ENCODE measurements at places on chromosomes 3 and 15.

DNA sequence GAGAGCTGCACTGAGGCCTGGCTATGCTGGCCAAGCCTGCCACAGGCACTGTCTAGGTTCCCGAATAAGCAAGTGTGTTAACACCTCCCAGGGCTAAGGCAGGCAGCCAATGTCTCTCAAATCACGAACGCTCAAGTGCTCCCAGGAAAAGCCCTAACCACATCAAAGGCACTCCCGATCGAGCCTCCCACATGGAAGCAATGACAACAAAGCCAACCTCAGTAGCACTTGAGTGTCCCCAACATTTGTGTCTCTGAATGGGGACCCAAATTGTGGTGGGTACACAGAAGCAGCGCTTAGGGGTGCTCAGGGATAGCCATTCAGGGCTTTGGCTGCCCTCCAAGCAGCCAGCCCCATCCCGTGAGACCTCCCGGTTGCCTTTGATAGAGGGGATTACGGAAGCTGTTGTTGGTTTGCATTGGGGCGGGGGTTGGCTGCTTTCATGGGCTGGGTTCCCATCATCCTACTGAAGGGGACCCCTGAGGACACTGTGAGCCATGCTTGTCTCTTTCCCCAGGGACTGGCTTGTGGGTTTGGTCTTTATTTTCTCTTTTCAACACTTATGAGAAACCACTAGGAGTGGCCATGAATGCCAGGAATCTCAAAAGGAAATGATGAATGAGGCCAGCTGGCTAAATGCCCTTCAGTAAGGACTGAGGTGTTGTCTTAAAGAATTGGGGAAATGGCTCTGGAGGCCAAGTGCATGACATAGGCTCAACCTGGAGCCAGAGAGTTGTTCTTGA lies 234.1 kb upstream of the FEZF2 start:
- DNase-seq, result no peak

DNA sequence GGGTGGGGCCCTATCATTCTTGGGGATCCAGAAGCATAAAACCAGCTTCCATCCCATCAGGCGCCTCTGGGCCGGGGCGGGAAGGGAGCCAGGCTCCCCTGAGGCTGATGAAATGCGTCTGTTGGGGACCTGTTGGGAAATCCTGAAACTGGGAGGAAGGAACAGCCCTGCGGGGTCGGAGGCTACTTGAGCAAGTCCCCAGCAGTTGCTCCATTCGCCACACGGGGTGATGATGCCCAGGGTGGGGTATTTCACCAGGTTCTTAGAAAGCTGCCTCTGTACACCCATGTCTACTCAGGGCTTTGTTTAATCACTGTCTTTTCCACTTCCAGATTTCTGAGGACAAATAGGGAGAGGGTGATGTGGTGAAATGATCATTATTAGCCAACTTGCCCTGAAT lies 25.4 kb upstream of the TSEN2 start:
- no peak for DNase-seq

- no peak for DNase-seq
Observed at GRCh38 chr3:69474186-69474585, 88.3 kb upstream of the FRMD4B start.

DNA sequence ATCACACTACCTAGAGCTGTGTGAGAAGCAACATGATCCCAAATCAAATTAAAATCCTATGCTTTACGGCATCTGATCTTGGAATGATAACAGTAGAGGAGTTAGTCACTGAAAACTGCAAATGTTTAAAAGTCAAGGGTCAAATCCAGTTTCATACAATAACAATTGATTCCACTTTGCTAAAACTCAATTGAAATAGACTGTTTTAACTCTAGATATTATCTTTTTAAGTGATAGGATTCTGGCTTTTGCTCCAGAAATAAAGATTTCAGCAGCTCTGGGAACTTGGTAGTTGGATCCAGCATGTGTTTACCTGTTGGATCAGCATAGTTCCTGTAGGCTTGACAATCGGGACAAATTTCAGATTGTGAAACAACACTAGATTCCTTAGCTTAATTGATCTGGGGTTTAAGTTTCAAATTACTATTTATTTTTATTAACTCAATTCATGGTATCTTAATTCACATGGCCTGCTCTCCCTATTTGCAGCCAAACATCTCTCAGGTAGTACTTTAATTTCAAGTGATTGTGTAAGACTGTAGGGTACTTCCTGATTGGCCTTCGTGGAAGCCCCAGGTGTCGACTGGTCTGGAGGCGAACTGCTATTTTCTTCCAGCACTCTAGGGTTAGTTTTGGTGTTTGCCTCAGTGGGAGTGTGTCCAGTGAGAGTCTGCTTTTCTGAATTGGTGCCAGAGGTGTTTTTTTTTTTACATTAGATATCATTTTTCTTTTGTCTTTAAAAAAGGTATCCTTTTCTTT lies 16.6 kb downstream of the NFKBIZ start:
- DNase-seq, result no peak

- no peak for DNase-seq
Observed at GRCh38 chr3:193783166-193783896, 190.3 kb downstream of the OPA1 start.

DNA sequence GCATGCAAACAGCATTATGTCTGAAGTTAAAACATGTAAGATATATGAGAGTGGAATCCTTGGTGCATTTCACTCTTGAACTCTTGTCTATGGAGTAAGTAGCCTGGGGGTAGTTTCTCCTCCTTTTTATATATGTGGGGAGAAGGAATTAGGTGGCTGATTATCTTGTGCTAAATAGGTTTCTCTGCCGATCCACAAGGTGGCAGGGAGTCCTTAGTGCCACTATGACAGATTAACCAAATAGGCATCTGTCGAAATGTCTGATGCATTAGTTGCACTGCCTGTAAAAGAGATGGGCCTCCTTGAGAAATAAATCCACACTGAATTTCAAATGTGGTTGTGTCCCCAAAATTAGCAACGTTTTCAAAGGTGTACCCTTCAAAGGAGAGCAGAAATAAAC lies 170.1 kb downstream of the CNTN4 start:
- DNase-seq, result no peak

- peak; percentile 31 for DNase-seq
Observed at GRCh38 chr3:50189274-50189673, 2.1 kb upstream of the GNAT1 start.

DNA sequence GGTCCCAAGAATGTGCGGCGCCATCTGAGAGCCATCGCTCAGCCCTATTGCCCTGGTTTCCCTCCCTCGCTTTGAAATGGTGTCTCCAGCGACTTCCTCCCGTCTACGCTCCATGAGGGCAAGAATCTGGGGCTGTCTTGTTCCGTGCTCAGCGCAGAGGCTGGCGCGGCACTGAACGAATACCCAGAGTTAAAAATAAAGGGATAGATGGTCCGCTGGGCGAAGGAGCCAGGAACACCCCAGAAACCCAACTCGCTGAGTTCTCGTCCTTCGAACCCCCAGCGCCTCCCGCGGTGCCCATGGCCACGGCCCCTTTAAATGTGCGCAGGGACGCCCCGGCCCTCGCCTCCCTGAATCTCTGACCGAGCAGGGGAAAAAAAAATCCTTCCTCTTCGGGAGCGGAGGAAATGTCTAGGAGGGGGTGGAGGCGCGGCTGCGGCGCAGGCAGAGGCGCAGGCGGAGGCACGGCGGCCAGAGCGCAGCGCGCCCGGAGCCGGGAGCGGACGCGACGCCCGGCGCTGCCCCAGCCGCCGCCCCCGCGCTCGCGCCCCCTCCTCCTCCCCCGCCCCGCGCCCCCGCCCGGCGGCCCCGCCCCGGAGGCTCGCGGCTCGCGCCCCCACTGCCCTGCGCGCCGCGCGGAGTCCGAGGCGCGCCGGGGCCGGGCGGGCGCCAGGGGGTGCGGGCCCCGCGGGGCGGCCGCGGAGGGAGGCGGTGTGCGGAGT lies 8.5 kb upstream of the FGD5 start:
- DNase-seq, result no peak

DNA sequence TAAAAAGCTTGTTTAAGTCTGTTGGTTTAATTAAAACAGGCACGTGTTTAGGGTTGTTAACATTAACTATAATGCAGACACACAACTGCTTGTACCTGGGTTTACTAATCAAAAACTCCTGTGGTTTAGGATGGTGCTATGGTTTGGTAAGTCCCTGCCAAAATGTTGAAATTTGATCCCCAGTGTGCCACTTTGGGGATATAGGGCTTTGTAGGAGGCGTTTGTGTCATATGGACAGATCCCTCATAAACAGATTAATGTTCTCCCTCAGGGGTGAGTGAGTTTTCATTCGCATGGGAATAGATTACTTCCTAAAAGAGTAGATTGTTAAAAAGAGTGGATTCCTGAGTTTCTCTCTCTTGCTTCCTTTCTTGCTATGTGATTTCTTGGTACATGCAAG lies 18.7 kb upstream of the GK5 start:
- DNase-seq, result no peak

DNA sequence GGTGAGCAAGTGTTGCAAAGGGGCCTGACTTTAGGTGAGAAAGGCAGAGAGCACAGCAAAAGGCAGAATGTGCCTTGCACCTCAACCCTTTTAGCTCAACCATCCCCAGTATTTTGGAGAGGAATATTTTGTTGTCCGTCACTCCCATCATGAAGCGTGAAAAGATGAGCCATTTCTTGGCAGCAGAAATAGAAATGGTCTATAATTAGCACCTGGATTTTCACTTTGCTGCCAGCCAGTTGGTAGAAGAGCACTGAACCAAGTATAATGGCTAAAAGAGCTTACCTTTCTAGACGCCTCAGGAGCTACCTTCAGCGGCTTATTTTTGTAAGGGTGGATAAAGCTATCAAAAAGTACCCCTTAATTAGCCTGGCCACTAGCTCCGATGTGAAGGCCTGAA lies 406.7 kb downstream of the OCA2 start:
- no peak for DNase-seq

DNA sequence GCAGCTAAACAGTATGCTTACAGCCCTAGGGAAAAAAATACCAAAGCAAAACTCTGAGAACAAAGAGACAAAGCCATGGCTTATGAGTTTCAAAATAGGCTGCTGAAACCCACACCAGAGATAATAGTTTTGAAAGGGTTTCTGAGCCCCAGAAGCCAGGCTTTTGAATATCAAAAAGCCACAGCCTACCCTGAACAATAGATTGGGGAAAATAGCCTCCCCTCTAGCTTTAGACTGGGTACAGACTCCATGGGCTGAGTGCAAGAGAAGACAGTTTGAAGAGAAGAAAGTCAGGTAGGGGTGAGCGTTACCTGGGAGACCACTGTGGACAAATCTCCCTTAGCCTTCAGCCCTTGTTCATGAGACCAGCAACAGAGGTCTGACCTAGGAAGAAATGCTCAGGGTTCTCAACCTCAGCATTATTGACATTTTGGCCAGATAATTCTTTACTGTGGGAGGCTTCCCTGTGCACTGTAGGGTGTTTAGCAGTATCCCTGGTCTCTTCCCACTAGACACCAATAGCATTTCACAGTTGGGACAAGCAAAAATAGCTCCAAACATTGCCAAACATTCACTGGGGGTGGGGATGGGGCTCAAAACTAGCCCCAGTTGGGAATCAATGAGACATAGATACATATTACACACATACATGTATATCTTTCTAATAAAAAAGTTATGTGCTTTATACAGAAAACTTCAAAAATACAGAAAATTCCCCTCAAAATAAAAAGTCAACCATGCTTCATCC lies 11.6 kb upstream of the TAFA4 start:
- no peak for DNase-seq

GRCh38 chr15:62505762-62506161 lies 340.7 kb upstream of the C2CD4B start:
- DNase-seq, result no peak

DNA sequence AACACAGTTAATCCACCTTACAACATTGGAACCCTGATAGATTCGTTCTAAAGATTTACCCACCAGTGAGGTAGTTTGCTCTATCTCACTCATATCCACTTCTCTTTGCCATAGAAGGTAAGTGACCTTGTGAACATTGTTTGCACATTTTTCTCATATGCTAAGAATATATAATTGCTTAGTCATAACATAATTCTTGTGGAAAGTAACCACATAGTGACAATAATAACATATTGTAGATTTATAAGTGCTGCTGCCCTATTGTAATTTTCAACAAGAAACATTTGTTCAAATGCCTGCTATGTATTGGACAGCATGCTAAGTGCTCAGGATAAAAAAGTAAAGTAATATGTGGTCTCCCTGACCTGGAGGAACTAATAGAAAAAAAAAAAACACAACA lies 554.2 kb upstream of the KCNMB2 start:
- no peak for DNase-seq

- no peak for DNase-seq
Observed at GRCh38 chr3:162770551-162770950, 1273.9 kb downstream of the OTOL1 start.

GRCh38 chr3:192487033-192487432 lies 240.3 kb downstream of the FGF12 start:
- no peak for DNase-seq

- no peak for DNase-seq
Observed at GRCh38 chr3:42459151-42459550, 43.3 kb upstream of the VIPR1 start.

DNA sequence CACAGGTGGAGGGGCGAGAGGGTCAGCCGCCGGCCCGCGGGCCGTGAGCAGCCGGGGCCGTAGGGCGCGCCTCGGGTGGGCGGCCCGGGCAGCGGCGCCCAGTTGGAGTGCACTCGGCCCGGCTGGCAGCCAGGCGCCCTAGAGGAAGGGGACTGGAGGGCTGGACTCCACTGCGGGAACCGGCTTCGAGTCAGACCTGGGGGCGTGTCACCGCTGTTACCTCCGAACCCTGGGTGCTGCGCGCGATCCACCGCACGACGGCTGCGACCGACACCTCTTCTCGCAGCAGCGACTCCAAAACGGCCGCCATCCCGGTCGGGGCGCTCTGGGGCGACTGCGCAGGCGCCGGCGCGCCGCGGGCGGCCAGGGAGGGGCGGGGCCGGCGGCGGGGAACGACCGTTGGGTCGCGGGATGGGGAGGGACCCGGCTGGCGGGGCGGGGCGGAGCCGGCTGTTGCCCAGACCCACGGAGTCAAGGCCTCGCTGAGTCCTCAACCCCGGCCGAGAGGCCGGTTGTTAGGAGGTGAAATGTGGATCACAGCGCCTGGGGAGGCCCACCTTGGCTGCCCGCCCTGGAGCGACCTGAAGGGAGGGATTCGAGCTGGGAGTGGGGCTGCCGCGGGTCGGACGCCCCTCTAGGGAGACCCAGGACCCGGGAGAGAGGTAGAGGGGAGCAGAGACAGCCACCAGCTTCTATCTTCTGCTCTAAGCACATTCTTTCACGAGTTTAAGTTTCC lies at the start of gene CDAN1:
Gene CDAN1 (minus strand): TSS at position 336 of the 736 bp plus-strand sequence. CDS start 26 bp downstream, at position 310.
- no peak for DNase-seq

- no peak for DNase-seq
Observed at GRCh38 chr15:58185439-58185838, 47.3 kb downstream of the AQP9 start.

GRCh38 chr3:168794427-168794826 lies 698.7 kb upstream of the GOLIM4 start:
- DNase-seq, result no peak

DNA sequence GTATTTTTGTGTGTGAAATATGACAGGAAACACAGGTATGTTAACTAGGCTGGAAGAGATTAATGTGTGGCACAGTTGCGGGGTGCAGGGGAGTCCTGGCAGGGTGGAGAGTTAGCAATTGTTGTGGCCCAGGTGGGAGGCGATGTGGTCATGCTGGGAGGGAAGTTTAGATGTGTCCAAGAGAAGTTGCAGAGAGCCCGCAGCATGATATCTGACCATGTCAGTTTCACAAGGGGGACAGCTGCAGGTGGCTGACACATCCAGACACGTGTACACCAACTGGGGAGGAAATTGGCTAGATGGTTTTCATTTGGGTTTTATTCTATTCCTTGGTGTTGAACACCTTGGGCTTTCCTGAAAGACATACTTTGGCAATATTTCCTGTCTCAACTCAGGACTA lies 172.8 kb upstream of the RGMA start:
- DNase-seq, result no peak

GRCh38 chr3:45772341-45773035 lies 23.8 kb downstream of the SLC6A20 start:
- DNase-seq, result no peak

All from AG04449 (cell line).